ENCODE measurements at places on chromosomes 5 and 9.

- no peak for DNase-seq
Observed at GRCh38 chr5:113373426-113373825, 61.4 kb downstream of the TSSK1B start.

- peak; percentile 73 for DNase-seq
Observed at GRCh38 chr9:111036429-111036789, 1.9 kb downstream of the LPAR1 start.

DNA sequence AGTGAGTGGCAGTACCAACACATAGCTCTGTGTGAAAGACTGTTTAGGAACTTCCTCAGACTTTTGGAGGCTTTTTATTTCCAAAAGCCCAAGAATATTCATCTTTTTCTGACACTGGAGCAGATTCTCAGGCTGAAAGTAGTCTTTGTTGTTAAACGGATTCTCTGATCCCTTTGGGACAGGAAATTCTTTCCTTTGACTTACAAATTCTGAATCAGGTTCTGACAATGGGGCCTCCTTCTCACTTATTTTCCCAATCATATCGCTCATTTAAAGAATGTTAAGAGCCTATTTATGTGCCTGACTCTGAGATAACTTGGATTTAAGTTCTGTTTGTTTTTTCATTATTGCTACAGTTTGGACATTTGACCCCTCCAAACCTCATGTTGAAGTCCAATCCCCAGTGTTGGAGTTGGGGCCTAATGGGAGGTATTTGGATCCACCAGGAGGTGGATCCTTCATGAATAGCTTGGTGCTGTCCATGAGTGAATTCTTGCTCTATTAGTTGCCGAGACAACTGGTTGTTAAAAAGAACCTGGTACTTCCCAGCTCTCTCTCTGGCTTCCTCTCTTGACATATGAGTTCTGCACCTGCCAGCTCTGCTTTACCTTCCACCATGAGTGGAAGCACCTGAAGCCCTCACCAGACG lies 4.1 kb upstream of the ADGRV1 start:
- DNase-seq: no peak

DNA sequence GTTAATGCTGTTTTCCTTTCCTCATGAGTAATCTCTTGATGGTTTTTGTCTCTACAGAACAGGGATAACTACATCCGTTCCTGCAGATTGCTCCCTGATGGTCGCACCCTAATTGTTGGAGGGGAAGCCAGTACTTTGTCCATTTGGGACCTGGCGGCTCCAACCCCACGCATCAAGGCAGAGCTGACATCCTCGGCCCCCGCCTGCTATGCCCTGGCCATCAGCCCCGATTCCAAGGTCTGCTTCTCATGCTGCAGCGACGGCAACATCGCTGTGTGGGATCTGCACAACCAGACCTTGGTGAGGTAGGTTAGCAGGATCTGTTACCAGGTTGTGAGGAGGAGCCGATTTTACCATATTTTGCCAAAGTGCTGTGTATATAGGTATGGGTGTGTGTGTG lies 148.2 kb downstream of the TLE4 start:
- no peak for DNase-seq

DNA sequence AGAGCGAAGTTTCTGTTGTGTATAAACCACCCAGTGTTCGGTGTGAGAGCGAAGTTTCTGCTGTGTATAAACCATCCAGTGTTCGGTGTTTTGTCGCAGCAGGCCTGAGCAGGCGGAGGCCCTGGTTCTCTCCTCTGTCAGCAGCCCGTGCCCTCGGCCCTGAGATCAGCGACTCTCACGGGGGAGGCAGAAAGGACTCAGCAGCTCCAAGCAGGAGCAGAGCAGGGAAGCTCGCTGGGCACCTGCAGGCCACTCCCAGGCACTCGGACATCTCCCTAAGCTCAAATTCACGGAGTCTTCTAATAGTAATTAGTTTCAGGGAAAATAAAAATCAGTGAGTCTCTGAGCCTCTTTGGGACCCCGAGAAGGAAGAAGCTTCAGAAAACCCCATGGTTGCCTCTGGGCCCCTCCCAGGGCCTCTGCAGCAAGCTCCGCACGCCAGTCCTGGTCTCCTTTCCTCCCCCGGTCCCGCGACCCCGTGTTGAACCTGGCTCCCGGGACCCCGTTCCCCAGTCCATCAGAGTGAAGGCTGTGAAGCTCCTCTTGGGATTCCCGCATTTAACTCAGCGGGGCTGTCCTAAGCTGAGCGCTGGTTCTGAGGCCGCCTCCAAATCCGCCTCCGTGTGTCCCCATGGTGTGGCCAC lies 81.9 kb upstream of the ADAMTS2 start:
- DNase-seq: no peak

GRCh38 chr5:51466214-51466613 lies 83.0 kb downstream of the ISL1 start:
- DNase-seq: no peak

DNA sequence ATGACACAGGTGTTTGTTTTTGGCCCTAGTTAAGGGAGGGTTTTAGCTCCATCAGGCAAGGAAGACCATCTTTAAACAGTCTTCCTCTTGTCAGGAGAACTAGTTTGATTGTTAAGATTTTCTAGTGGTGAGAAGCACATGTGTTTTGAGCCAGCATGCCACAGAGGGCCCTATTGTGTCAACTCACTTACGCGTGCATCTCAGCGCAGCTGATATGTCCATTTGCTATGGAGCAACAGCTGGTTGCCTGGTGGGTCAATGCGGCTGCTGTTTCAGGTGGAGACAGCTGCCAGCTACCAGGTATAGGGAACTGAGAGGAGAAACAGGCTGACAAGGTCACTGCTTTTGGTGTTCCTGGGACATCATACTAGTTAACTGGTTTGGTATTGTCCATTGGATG lies 100.5 kb upstream of the PRRC1 start:
- no peak for DNase-seq

Data from tibial nerve (tissue), 4 donors.